Common myeloid progenitor, CD34-positive (primary cell): ENCODE measurements at places on chromosomes 4 and X.

DNA sequence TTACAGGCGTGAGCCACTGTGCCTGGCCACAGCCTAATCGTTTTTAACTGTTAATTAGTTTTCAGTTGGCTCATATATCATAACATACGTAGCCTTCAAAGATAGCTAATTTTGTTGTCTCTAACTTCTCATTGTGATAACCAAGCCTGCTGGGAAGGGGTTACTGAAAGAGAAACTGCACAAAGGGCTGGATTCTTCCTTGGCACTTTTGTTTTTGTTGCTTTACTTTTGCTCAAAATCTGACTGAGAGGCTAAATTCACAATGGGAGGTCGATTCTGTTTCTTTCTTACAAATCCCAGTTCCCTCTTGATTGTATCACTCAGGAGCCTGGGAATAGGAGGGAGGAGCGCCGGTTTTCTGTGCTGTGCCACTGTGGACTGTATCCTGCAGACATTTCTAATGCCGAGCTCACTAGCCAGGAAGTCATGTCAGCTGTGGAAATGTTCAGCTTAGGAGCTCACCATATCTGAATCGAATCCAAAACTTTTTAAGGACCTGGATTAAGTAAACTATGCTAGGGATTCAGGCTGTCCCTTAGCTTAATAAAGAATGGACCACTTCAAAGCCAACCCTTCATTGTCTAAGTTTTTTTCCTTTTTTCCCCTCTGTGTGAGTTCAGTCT, 120.5 kb upstream of the FAT1 start:
- no peak for DNase-seq

- no peak for DNase-seq
Measured at GRCh38 chr4:7336732-7337131, 98.0 kb downstream of the PSAPL1 start.

GRCh38 chr4:113447061-113447460, 314.5 kb downstream of the CAMK2D start:
- no peak for DNase-seq

- DNase-seq: no peak
Measured at GRCh38 chrX:68703369-68703768, 55.9 kb downstream of the STARD8 start.

DNA sequence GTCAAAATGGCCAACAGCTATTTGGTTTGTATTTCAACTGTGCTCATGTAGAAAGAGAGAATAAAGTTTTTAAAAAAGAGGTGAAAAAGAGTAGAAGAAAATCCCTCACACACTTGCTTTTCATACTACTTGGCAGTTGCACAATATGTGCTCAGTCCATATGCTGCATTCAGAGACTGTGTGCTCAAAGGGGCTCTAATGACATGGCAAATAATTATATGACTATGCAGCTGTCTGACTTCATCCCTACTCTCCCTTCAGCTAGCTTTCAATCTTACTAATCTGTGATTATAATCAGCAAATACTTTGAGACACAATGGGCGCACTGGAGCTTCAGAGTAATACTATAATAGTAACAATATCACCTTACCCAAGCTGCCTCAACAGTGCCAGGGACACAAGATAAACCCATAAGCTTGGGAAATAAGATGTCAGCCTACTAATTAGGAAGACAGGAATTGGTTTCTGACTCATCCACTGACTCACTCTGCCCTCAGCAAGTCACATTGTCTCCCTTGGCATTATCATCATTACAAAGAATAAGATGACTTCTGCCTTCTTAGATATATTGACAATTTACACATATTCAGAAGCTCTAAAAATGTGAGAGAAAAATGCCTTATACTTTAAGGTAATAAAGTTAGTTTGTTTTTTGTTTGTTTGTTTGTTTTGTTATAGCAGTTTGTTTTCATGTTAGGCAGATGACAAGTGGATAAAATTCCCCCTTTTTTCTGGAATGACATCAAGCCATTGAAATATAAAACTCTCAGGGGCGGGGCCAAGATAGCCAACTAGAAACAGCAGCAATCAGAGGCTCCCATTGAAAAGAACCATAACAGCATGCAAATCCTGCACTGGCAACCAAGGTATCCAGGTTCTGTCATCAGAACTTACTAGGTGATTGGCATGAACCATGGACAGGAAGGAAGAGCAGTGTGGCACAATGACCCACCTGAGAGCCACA, 311.6 kb downstream of the FAM133A start:
- DNase-seq: no peak

- no peak for DNase-seq
Measured at GRCh38 chrX:38052096-38052495, 45.7 kb downstream of the SYTL5 start.

GRCh38 chrX:69152417-69152841, 12.8 kb downstream of the PJA1 start:
- peak; percentile 75 for DNase-seq

DNA sequence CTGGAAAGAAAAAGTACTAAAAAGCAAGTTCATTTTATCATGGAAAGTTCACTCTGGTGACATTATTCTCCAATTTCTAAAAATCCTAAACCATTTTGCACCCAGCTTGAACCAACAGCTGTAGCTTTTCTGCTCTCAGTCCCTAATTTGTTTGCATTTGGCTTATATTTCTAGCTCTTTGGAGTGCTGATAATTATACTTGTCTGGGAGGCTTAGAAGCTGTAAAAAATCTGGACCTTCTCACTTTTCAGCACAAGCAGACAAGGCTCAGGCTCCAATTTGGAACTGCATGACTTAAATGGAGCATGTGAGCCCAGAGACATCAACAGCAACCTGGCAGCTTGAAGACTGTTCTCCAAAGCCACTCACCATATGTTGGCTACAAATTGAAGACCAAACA, 170.9 kb upstream of the PCDH18 start:
- no peak for DNase-seq

DNA sequence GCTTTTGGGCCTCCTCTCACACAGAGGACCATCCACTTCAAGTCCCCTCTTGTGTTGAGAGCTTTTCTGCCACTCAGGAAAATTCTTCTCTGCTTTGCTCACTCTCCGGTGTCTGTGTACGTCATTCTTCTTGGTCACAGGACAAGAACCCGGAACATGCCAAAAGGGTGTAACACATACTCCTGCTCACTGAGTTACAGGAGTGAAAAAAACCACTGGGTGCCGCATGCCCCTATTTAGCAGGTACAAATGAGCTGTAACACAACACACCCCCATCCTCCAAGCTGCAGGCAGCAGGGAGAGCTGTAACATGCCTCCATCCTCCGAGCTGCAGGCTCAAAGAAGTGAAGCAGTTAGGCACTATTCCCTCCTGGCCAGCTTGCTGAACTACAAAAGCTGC, 13.0 kb upstream of the CXCL2 start:
- DNase-seq: no peak

DNA sequence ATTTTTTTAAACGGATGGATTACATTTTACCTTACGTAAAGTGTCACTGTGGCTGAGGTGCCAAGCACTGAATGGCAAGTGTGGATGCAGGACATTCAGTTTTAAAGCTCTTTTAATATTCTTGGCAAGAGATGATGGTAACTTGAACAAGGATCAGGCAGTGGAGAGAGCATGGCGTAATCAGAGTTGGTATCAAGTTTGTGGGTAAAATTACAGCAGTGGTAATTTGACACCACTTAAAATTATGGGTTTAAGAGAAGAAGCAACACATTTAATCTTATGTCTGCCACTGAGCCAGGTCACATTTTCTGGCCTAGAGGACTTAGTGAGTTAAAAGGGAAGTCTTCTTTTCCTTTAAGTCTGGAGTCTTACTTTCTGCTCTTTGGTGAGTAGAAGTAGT, 100.5 kb downstream of the NAA11 start:
- DNase-seq: peak; percentile 29

GRCh38 chr4:123401271-123402120, 4.9 kb downstream of the SPRY1 start:
- no peak for DNase-seq

GRCh38 chrX:2908125-2908685, 20.9 kb downstream of the ARSD start:
- no peak for DNase-seq

DNA sequence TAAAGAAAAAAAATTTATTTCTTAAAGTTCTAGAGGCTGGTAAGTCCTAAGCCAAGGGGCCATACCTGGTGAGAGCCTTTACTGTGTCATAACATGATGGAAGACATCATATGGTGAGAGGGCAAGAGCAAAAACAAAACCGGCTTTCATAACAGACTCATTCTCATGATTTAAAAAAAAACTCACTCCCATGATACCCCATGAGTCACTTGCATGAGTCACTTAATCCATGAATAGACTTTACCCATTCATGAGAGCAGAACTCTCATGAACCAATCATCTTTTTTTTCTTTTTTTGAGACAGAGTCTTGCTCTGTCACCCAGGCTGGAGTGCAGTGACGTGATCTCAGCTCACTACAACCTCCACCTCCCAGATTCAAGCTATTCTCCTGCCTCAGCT, 369.7 kb upstream of the DIAPH2 start:
- DNase-seq: no peak

DNA sequence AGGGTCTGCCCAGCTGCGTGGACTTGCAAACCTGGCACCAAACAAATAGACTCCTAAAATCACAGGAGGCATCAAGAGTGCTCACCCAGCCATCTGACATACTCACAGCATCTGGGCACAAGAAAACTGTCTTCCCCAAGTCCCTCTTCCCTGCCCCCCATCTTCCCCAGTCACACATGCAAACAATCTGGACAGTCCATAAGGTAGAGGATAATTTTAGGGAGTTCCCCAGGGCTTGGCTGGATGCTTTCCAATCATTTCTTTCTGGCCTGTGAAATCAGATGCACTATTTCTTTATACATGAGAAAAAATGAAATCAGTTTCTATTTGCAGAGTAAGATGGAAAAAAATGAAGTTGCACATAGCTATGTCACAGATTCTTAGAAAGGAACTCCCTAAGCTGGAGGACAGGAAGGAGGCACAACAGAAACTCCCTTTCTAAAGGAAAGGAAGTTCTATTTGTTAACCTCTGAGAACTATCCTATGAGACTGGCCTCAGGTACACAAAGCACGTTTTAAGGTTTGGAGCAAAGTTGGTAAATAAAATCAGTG, 342.3 kb downstream of the HNRNPD start:
- no peak for DNase-seq

GRCh38 chr4:52966172-52966571, 104.1 kb downstream of the RASL11B start:
- no peak for DNase-seq

DNA sequence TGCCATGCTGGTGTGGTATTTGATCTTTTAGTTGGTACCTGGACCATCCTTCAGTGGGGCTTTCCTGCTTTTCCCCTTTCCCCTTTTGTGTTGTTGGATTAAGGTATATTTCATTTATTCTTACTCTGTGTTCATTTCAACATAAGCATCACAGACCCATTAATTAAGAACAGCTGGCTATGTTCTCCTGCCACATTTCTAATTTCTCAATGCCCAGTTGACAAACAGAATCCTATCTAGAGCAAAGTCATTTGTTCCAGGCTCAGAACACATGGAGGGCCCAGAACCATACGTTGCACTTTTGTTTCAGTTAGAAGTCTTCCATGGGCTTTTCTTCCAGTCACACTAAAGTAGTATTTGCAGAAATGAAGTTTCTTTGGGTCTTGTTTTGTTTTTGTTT, 46.1 kb upstream of the EOLA2 start:
- no peak for DNase-seq

- DNase-seq: peak; percentile 13
Measured at GRCh38 chr4:25308306-25308705, 4.3 kb upstream of the ZCCHC4 start.

DNA sequence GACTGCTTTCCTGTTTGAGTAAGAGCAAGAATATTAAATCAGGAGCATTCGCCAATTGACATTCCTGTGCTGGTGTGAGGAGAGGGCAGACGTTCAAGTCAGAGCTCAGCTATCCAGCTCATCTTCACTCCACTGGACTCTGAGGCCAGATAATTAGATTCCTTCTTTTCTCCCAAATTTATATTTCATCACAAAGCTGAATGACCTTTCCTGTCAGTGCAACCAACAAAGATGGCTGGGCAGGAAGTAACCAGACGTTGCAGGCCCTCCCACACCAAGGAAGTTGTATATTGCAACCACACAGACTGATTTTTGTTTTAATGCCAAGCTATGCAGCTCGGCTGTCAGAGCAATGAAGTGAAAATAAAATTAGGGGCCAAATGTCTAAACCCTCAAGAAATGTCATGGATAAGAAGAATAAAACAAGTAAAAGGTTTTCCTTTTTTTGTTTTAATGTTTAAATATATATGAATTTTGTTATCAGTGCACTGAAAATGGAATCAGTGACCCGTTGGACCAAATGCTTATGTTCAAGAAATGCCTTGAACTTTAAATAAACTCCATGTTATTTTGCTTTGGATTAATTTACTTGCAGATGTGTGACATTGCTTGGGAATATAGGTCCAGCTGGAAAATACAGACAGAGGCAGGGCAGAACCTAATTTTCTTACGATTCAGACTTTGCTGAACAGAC, 578.9 kb upstream of the FAT1 start:
- DNase-seq: no peak

DNA sequence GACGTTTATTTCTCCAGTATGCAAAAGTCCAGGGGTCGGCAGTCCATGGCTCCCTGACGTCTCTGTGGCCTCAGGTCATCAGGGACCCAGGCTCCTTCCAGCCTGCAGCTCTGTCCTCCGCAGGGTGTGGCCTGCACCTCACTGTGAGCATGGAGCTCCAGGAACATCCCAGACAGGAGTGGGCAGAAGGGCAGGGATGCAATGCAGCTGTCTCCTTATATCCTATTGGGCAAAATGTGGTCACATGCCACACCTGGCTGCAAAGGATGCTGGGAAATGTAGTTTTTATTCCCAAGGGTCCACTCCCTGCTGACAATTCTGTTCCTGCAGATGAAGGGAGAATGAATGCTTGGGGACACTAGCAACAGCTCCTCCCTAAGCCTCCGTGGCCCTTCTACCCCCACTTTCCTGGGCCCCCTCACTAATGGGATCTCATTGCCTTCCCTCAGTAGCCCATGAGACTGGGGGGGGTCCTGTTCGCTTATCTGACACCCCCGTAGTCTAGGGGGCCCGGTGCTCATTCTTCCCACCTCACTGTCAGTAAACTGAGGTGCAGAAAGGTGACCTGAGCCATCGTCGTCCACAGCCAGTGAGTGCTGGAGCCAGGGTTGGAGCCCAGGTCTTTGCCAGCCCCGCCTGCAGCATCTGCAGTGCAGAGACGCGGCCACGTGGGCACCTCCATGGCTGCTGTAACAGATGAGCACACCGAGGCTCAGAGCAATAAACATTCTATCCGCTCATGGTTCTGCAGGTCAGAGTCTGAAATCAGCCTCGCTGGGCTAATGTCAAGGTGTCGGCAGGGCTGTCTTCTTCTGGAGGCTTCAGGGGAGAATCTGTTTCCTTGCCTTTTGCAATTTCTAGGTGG, 5.9 kb upstream of the GRPEL1 start:
- DNase-seq: peak; percentile 43

GRCh38 chr4:153347117-153347516, 2.6 kb downstream of the MND1 start:
- no peak for DNase-seq

GRCh38 chr4:135277068-135277979, 1075.7 kb upstream of the PABPC4L start:
- DNase-seq: no peak

- no peak for DNase-seq
Measured at GRCh38 chr4:7427831-7428260, 6.9 kb downstream of the PSAPL1 start.
